ENCODE measurements at places on chromosomes 4 and X.
A peak's percentile ranks its signal among the peaks of the same experiment; 100 is the strongest.

GRCh38 chr4:94650134-94650495, 107.6 kb upstream of the BMPR1B start:
- no peak for DNase-seq

- DNase-seq = no peak
These were observed 112.3 kb downstream of the ANAPC4 start for GRCh38 chr4:25489253-25489797.

GRCh38 chr4:52825460-52826090, 36.5 kb upstream of the RASL11B start:
- DNase-seq = no peak

GRCh38 chr4:83929550-83929949, 393.6 kb downstream of the GPAT3 start:
- no peak for DNase-seq

DNA sequence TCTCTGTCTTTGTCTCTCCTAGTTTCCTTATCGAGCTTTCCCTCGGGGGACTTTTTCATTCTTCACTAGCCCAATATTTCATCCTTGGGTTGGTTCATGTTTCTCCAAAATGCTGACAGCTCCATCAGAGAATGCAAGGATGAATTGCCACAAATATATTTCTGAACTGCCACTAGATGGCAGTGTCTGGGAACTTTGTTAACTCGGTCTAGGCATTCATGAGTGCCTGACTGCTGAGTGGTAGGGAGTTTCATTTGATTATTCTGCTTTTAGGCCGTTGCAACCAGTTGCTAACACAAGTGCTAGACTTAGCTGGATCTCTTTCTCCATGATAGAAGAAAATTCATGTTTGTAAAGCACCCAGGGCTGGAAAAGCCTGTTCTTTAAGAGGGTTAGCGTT, 73.5 kb upstream of the RAP2C start:
- DNase-seq = peak; percentile 1

- no peak for DNase-seq
These were observed 32.7 kb upstream of the JADE1 start for GRCh38 chr4:128776794-128777216.

- no peak for DNase-seq
These were observed 54.8 kb downstream of the PPP2R2C start for GRCh38 chr4:6417516-6418050.

- DNase-seq = no peak
These were observed 272.3 kb upstream of the DIPK2B start for GRCh38 chrX:45472968-45473367.

GRCh38 chrX:118360429-118361125, 14.7 kb downstream of the WDR44 start:
- no peak for DNase-seq
